ENCODE measurements at places on chromosomes 6 and 20.

GRCh38 chr20:12207875-12208274 lies 290.2 kb downstream of the BTBD3 start:
- DNase-seq = no peak

DNA sequence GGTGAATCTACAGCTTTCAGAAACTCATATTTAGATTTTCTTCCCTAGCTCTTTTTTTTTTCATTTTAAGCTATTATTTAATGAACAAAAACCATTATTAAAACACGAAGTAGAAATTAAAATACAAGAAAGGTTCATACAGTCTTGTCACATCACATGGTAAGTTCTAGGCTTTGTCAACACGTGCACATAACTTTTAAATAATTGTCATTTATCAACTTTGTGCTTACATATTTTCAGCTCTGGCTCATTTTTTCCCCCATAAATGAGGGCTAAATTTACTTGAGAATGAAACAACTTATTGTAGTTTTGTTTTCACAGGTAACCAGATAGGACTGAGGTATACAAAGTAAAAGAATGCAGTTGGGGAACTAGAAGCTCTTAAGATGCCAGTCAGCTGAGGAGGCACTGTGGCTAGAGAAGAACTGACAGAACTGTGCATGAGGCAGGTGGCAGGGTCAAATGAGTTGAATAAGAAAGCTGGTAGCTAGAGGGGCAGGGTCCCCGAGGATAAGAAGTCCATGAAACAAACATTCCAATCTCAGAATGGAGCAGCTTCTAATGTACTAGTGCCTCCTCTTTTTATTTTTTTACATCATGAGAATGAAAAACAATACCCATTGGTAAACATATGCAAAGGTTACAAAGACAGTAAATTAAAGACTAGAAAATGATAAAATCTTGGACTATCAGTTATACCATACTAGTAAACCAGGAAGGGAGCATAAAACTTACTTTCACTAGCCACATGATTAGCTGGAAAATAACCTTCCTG lies 141.5 kb downstream of the MYB start:
- no peak for DNase-seq

DNA sequence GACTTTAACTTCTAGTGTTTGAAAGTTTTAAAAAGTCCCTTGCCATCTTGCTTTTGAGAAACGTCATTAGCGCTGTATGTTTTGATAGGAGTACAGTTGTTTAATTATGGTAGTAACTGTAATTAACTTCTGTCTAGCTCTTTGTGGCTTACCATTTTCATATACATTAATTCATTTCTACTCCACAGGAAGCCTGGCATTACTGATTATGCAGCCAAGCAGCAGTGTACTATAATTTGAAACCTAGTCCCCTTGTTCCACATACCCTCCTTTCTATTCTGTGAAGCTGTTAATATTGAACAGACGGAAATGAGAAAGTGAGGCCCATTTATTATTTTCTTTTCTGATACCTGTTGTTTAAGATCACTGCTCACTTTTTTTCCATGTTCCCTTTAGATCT lies 235.4 kb downstream of the CDKAL1 start:
- no peak for DNase-seq

DNA sequence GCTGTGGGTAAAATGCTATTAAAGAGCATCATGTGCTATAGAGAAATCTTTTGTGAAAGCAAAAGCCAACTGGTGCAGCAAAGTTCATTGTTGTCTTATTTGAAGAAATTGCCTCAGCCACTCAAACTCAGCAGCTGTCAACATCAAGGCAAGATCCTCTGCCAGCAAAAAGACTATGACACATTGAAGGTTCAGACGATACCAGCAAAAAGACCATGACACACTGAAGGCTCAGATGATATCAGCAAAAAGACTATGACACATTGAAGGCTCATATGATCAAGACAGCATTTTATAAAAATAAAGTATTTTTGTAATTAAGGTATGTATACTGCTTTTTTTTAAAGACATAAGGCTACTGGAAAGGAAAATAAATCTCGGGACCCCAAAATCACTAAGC lies 118.4 kb upstream of the RUNX2 start:
- no peak for DNase-seq

- DNase-seq = no peak
These were observed 17.4 kb upstream of the AVP start for GRCh38 chr20:3101737-3102574.
